ENCODE measurements at places on chromosomes 12 and 14.

DNA sequence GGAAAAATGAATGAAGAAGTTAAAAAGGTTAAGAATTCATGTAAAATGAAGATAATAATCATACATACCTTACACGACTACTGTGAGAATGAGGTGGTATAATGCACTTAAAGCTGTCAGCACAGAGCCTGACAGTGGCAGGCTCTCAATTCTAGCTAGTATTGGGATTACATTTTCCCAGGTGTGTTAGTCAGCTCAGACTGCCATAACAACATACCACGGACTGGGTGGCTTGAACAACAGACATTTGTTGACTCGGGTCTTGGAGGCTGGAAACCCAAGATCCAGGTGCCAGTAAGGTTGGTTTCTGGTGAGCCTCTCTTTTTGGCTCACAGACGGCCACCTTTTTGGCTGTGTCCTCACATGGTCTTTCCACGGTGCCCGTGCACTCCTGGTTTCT lies 167.8 kb downstream of the CHST11 start:
- no peak for DNase-seq

GRCh38 chr14:21054123-21054767 lies 3.4 kb upstream of the RNASE8 start:
- no peak for DNase-seq

GRCh38 chr12:116245189-116245588 lies 32.3 kb downstream of the MED13L start:
- DNase-seq = no peak

DNA sequence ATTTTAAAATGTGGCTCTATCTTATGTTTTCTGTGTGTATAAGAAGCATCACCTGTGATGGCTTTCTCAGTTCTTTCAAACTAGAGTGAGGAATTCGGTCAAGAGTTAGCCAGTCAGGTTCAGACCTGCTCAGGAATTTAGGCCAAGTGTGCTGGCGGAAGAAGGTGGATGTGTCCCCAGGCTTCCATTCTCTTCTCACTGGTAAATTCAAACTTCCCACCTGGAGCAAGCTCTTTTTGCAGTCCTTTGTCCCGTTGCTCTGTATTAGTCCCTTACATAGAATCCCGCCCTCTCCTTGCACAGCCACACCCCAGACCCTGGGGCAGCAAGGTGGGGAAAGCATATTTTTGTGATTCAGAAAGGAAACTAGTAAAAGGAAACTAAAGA lies 124.7 kb upstream of the PWP1 start:
- no peak for DNase-seq

GRCh38 chr12:101165319-101165718 lies 44.7 kb downstream of the SLC5A8 start:
- no peak for DNase-seq

DNA sequence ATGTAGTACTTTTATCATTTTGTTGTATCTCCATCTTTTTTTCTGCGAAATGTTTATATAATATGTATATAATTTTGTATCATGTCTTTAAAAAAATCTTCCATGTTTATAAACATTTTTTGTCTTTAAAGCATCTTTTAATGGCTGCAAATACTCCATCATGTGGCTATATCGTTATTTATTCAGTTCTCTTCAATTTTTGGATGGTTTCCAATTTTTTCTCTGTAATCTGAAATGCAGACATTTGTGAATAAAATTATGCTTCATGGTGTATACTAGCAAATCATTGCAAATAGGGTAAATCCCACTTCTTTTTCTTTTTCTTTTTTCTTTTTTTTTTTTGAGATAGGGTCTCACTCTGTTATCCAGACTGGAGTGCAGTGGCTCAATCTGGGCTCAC lies 54.0 kb downstream of the CPSF2 start:
- DNase-seq = no peak

DNA sequence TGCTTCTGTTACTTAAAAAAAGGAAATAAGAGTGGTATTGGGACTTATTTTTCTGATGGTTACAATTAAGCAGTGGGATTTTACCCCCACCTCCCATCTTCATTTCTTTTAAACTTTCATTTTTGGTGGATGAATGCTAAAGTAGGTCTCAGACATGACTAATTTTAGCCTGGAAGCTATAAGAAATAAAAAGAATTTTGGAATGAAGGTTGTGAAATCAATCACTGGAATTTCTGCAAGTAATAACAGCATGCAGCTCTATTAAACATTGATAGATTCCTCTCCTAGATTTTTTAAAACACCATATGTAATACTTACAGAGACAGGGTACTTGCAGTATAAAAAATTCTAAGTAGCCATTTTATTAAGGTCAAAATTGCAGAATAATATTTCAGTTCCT lies 164.2 kb upstream of the CLEC14A start:
- peak; percentile 78 for DNase-seq

DNA sequence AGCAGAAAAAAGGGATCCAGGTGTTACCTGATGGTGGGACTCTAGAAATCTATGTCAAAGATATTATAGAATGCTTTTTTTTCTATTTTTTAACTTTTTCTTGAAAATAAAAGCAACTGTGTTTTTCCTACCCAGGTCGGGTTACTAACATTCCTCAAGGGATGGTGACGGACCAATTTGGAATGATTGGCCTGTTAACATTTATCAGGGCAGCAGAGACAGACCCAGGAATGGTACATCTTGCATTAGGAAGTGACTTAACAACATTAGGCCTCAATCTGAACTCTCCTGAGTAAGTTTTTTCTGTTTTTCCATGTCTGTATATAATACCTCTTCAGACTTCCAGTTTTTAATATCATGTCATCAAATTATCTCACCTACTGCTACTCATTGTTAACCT lies 27.6 kb upstream of the KCNMB4 start:
- peak; percentile 15 for DNase-seq

DNA sequence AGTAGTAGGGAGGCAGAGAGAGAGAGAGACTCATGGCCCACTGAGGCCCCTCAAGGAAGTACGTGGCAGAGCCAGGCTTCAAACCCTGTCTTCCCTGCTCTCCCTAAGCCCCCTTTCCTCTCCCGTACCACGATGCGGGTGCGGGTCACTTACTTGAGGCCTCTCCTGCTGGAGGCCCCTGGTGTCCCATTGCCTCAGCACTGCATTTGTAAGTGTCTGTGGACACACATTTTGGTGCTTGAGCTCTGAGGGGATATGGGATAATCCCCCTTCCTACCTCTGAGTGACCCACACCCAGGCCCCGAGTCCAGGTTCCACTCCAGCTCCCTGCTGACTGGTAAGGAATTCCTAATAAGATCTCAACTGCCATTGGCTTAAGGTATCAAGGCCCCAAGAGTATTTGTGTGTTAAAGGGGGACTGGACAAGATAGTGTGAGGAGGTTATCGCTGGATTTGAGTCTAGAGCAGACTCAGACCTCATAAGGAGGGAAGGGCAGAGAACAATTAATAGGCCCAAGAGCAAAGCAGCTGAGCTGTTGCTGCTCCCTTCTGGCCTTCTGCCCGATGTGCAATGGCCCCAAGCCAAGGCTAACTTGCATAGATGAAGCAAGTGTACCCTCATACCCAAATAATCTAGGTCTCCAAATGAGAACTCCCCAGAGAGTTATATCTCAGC lies 71.9 kb downstream of the CRACR2A start:
- DNase-seq = peak; percentile 14

DNA sequence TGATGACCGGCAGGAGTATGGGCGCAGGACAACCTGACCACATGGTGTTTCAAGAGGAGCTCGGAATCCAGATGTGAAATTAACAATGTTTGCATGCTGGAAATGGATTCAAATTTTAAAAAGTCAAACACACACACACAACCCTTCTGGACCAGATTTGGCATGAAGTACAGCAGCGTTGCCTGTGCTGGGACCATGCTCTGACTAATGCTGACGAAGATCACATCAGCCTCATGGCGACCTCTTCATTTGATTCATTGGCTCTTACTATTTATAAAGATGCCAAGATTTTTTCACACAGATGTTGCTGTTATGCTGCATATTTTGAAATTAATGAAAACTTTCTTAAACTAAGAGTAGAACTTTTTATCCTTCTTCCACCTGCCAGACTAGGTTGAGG lies 926.6 kb upstream of the TMEM132C start:
- DNase-seq = no peak

- peak; percentile 12 for DNase-seq
Observed at GRCh38 chr12:122975790-122976647, 975 bp downstream of the OGFOD2 start.

Data from adipocyte (in vitro differentiated cells).